Thymus (tissue), 14 donors: ENCODE measurements at places on chromosomes 6 and 20.
A peak's percentile ranks its signal among the peaks of the same experiment; 100 is the strongest.

- DNase-seq, result no peak
These were observed 37.6 kb upstream of the SUPT3H start for GRCh38 chr6:45415315-45415714.

DNA sequence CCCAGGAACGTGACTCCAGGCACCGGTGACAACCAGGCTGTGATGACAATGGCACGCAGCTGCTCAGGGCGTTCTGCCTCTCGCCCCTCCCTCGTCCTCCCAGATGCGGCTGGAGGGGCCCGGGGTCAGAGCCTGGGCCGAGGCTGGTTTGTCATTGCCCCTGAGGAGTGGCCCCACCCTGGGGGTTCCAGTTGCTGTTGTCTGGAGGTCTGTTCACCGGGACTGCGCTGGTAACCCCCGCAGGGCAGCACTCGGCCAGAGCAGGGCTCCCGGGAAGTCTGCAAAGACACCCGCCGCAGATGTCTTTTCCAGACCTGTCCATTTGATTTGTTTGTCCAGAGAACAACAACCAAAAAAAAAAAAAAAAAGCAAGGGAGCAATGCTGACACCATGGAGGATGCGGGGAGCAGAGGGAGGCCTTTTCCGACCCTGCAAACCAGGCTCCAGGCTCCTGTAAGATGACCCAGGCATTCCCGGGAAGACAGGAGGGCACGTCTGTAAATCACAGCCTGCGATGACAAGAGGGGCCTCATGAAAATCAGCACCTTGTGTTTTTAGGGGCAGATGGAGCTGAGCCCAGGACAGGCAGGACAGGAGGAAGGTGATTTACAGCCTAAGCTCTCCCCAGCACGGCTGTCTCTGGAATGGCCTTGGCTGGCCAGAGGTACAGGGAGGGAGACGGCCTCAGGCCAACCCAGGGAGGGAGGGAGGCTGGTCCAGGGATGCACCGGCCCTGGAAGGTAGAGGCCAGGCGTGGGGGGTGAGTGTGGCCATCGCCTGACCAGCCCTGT, 189.3 kb downstream of the ERMARD start:
- DNase-seq, result no peak

- no peak for DNase-seq
These were observed 40.7 kb upstream of the MROH8 start for GRCh38 chr20:37219751-37220668.

GRCh38 chr6:157194643-157195042, 128.7 kb downstream of the TMEM242 start:
- no peak for DNase-seq

DNA sequence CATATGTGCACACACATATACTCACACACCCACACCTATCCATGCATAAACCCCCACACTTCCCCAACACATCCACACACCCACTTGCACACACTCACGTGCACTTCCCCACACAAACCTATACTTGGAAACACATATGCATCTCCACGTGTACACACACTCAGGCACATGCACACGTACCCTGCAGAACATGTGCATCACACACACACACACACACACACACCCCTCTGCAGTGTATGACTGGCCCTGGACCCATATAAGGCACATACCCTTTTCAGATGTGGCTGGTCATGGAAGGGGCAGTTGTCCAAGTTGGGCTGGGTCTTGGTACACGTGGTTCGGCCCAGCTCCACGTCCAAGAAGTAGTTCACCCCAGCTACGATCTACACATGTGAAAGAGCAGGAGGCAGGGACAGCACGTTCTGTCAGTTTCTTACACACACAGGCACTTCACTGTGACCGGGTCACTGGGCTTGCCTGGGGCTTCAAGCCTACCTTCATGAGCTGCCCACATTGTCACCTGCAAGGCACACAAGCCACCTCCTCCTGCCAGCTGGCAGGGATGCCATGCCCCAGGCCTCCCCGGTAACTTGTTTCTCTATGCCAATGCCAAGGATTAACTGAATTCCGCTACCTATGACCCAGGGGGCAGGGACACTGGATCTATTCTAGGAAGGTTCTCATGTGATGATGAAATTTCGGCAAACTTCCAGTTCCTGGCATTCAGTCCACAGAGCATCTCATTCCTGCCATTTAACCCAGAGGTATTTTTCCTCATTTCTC, 2.6 kb downstream of the CST3 start:
- no peak for DNase-seq

DNA sequence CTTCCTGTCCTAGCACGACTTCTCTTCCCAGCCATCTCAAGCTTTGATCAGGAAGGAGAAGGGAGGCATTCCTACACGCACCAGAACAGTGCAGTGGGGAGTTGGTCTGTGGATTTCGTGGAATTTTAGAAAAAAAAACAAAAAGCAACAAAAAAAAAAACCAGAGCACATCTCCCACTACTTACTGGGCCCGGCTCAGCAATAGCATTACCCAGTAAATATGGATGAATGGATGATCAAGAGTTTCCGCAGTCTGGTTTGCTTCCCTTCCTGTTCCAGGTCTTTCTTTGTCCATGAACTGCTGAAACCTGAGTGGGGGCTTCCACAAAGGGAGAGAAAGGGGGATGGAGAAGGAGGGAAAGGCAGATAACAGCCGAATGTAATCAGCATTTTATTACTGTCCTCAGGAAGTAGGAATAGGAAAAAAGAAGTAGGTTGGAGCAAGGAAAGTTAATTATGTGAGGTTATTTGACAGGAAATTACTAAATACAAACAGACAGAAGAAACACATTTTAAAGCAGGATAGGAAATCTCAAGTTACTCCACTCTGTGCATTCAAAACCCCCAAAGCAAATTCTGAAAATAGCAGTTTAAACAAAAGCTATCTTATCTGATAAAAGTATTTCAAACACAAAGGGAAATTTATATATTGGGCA, 349.0 kb downstream of the PRL start:
- no peak for DNase-seq

GRCh38 chr6:148811459-148811858, 64.6 kb downstream of the UST start:
- no peak for DNase-seq

DNA sequence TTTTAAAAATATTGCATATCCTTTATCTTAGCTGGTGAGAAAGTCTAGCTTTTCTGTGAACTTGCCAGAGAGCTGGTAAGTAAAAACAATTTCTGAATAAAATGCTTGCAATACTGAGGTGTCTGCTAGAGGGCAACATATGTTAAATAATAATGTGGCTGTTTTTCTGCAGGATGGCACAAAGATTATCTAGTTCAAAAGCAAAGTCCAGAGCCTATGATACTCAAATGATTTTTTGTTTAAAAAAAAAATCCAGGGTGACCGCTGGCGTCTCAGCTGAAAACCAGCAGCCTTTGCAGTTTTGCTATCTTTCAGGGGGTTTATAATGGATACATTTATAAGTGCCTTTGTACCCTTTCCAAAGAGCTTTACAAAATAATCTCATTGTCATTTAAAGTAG, 194.9 kb downstream of the PHACTR1 start:
- DNase-seq, result peak; percentile 23

- no peak for DNase-seq
These were observed 7.7 kb upstream of the ZBTB24 start for GRCh38 chr6:109490713-109491112.

GRCh38 chr6:29764422-29765196, 41.4 kb downstream of the HLA-F start:
- DNase-seq, result no peak

- DNase-seq, result no peak
These were observed 39.3 kb downstream of the SLC2A4RG start for GRCh38 chr20:63778857-63779256.

DNA sequence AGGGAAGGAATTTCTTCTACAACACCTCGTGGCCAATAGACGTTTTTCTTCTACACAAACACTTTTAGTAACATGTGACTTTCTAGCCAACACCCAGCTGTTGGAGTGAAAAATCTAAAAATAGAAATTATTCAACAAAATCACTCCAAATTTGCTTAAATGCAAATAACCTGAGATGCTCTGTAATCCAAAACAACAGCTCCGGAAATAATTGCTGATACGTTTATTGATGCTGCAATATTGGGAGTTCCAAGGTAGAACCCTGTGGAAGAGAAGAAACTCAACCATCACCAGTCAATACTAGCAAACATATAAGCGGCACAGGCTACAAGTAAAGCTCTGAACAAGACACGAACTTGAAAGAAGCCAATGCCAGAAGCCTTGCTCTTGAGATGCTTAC, 230.6 kb downstream of the ALDH8A1 start:
- DNase-seq, result no peak

GRCh38 chr20:39909447-39909846, 779.6 kb downstream of the MAFB start:
- DNase-seq, result no peak

DNA sequence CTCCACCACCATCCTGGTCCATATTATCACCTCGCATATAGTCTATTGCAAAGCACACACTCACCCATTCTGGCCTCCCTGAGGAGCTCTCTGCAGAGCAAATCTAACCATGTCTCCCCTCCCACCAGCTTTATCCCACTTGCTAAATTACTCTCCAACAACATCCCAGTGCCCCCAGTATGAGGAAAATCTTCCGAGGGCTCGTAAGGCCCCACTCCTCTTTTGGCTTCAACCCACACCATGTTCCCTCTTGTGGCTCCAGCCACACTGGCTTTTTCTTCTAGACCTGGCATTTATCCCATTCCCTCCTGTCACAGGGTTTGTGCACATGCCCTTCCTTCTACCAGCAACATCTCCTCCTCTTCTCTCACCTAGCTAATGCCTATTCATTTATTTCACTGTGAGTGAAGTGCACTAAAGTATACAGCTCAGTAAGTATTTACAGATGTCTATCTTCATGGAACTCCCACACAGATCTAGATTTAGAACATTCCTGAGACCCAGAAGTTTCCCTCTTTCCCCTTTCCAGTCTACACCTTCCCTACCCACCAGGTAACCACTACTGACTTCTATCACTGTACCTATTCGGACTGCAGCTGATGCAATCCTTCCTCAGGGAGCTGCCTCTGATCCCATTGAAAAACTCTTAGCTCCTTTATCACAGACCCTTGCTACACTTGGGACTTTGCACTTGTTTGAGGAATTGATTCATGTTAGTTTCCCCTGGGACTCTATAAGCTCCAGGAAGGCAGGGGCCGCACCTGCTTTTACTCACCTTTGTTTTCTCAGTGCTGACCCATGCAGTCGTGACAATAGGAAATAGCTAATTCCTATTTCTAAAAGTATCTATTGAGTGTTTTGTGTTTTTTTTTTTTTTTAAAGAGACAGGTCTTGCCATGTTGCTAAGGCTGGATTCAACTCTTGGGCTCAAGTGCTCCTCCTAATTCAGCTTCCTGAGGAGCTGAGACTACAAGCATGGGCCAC, 15.5 kb downstream of the MRPL14 start:
- no peak for DNase-seq

DNA sequence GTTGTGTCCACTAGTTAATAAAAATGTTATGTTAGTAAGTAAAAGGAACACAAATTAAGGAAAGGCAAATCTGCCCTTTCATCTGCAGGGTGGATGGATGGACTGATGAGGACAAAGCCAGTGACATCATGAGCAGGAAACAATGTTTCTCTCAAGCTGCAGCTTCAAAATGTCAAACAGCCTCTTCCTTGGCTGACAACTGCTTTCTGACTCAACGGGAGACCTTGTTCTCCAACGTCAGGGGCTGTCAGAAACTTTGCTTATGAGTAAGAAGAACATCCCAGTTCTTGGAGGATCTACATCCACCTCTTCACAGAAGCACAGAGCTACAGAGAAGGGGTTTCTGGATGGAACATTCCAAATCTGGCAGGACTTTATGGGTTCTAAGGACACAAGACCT, 6.0 kb downstream of the CST2 start:
- DNase-seq, result no peak

DNA sequence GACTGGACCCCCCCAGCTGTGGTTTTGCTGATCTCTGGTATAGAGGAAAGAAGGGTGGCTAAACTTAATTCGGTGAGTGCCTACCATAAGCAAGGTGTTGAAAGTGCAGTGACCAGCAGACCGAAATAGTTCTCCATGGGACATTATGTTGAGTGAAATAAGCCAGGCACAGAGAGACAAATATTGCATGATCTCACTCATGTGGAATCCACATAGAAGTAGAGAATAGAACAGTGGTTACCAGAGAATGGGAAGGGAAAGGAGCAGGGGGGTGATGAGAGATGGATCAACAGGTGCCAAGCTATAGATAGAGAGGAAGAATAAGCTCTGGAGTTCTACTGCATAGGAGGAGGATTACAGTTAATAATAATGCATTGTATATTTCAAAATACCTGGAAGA, 9.7 kb upstream of the GCNT2 start:
- DNase-seq, result no peak

DNA sequence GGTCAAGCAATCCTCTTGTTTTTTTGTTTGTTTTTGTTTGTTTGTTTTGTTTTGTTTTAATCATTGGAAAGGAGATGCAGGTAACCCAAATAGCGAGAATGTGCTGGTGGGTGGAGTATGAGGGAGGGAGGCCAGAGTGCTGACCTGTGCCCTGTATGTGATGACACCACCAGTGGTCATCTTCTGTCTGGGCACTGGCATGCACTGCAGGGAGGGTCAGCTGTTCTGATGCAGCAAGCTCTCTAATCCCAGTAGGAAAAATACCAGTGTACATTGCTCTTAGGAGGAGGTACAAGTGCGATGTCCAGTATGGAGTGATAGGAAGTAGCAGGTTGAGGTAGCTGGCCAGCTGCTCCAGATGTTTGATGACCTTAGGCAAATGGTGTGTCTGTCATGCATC, 2.9 kb upstream of the CST1 start:
- DNase-seq, result no peak

DNA sequence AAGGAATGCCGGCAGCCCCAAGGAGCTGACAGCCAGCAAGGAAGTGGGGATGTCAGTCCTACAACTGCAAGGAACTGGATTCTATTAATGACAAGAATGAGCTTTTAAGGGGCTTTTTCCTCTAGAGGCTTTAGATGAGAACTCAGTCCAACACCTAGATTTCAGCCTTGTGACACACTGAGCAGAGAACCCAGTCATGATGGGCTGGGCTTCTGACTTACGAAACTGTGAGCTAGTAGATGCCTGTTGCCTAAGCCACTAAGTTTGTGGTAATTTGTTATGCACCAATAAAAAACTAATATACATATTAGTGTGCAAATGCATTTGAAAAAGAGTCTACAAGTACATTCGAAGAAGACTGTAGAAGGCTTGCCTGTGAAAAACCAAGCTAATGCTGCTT, 263.3 kb downstream of the SOX4 start:
- DNase-seq, result no peak

DNA sequence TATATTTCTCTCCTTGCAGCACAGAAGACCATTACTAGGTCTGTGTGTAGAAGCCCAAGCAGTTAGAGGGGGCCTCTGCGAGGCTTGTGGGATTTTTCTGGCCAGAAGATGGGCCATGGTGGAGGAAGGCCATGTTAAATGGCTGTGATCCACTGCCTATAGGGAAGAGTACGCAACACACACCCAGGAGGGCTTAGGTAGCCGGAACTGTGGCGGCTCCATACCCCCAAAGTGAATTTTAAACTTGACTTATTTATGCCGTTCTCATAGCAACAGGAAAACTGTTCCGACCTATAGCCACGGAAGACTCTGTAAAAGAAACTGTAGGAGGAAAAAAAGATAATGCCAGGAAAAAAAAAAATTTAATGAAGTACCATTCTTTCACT, 69.5 kb downstream of the SLX4IP start:
- DNase-seq, result no peak

- no peak for DNase-seq
These were observed 45.4 kb downstream of the MYB start for GRCh38 chr6:135226537-135226936.
